DMS53 (cell line): ENCODE measurements at places on chromosomes 6 and 20.

GRCh38 chr20:18991012-18991411 is 177.4 kb downstream of the SCP2D1 start:
- DNase-seq, result no peak

DNA sequence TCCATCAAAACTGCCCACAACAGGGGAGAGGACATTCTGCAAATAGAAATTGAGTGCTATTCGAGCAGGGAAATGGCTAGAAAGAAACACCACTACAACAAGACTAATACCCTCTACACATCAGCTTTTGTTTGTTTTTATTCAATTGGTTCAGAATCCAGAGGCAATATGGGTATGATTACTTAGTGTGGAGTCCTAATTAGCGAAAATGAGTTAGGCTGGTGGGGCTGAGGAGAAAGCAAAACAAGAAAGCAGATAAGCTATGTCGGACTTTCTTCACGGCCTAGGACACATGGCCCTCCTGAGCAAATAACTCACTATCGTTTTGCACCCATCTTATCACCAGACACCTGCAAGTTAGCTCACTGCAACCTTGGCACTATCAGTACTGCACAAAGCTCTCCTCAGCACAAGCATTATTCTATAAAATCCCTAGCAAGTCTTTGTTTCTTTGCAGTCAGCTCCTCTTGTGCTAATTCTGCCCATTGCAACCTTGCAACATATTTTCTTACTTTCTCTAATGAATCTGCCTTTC is 31.3 kb upstream of the SH3BGRL2 start:
- no peak for DNase-seq

DNA sequence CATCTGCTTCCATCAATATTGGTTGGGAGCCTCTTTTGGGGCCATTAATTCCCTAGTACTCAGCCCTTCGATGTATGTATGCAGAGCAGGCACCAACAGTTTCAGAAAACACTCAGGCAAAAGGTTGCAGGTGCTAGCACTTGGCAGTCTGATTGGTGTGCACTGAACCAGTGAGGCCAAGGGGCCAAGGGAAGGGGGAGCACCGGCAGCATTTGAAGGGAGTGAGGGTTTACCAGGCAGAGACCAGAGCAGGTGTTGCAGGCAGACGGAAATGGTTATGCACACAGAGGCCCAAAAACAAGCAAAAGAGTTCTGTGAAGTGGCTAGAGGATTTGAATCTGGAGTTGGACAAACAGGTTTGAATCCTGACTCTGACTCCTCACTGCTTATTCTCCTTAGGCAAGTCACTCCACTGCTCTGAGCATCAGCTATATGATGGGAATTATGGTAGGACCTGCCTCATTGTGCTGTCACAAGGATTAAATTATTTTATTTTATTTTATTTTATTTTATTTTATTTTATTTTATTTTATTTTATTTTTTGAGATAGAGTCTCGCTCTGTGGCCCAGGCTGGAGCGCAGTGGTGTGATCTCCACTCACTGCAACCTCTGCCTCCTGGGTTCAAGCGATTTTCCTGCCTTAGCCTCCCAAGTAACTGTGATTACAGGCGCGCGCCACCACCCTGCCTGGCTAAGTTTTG is 58.1 kb upstream of the SHLD1 start:
- DNase-seq, result peak; percentile 99

DNA sequence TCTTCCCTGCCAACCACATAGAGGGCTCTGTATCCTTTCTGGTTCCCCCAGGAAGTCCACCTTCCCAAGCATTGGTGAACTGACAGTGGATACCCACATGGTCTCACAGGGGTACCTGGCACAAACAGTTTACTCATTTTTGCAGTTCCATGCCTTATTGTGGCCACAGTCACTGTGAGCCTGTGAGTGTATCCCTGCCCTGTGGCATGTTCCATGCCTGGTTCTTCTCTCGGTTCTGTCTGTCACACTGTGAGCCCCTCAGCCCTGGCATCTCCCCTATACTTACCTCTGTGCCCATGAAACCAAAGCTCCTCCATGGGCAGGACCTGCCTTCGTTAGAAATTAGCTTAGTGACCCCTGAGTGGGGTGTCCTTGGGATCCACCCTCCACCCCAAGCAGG is 107.8 kb downstream of the TOX2 start:
- DNase-seq, result no peak

DNA sequence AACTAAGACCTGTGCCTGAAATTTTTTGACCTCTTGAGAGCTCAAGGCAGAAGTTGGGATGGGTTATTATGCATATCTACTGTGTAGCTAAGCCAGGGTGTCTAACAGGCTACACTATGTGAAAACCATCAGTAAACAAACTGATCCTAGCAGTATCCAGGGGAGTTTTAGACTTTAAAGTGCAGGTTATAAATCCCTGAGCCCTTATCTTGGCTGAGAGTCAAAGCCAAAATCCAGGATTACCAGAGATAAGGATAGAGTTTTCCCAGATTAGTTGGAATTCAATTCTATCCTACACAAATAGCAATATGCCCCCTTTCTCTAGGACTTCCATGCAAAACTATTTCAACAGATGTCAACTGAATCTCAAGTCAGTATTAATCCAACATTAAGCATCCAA is 1229.7 kb downstream of the GRIK2 start:
- no peak for DNase-seq

DNA sequence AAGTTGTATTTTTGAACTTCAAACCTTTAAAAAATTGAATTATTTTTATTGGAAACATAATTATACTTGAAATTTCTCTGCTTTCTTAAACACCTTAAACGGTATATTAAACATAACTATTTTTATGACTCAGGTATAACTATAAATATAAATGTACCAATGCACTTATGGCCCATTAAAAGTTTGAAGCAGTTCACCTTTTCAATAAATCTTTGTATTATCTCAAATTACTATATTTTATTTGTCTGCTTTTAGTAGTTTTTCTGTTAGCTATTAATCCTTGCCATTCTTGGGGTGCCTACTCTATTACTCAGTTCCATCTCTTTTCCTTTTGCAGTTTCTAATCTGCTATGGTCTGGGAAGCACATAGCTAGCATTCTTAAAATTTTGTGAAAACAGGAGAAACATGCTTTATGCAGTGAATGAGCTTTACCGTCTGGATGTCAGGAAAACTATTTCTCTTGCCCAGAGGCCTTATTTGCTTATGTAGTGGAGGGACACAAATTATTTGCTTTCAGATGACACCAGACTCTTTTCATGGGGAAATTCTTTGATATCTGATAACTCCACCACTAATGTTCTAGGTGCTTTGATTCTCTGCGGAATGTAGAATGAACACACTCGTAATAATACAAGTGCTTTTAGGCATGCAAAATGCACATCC is 378.9 kb upstream of the CITED2 start:
- no peak for DNase-seq
